HTR-8/SVneo (cell line): ENCODE measurements at places on chromosomes 11 and 22.

DNA sequence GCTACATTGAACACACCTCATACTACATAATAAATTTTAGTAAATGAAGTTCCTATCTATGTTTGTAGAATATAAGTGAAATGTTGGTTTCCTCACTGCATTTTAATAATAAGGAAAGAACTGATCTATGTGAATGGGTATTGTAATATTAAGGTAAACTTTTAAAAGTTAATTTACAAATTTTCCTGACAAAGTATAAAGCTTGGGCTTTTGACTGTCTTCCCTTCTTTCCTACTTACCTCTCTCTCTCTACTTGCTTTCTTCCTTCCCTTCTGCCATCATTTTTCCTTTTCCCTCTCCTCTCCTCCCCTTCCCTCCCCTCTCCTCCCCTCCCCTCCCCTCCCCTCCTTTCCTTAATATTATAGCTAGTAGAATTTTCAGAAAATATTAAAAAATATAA is 798.2 kb downstream of the CNTN5 start:
- DNase-seq = no peak

DNA sequence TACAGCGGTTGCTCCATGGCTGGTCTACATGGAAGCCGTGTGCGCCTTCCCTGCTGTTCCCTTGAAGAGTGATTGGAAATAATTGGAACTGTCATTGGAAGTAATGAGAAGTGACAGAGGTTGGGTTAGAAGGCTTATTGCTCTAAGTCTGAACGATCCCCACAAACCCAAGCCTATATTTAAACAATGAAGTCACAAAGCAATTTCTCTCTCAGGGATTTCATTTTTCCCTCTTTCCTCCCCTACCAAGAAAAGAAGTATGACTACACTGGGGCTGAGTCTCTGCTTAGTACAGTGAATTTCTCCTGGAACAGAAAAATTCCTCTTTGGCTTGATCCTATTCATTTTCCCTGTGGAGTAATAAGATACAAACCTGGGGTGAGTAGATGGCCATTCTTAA is 7.8 kb downstream of the CLMP start:
- no peak for DNase-seq

DNA sequence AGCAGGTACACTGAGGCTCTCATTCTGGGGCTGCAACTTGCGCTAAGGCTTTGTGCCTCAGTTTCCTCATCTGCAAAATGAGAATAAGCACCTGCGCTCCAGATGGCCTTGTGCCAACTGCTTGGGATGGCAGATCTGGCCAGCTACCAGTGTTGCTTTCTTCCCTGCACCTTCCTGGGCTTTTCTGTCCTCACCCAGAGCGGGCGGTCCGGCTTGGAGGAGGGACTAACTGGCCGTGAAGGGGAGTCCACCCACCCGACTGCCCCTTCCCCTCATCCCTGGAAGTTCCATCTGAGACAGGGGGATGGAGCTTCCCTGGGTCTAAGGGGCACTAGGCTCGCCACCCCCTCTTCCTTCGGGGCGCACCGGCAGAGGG is 3.5 kb downstream of the SLC16A8 start:
- DNase-seq = no peak

DNA sequence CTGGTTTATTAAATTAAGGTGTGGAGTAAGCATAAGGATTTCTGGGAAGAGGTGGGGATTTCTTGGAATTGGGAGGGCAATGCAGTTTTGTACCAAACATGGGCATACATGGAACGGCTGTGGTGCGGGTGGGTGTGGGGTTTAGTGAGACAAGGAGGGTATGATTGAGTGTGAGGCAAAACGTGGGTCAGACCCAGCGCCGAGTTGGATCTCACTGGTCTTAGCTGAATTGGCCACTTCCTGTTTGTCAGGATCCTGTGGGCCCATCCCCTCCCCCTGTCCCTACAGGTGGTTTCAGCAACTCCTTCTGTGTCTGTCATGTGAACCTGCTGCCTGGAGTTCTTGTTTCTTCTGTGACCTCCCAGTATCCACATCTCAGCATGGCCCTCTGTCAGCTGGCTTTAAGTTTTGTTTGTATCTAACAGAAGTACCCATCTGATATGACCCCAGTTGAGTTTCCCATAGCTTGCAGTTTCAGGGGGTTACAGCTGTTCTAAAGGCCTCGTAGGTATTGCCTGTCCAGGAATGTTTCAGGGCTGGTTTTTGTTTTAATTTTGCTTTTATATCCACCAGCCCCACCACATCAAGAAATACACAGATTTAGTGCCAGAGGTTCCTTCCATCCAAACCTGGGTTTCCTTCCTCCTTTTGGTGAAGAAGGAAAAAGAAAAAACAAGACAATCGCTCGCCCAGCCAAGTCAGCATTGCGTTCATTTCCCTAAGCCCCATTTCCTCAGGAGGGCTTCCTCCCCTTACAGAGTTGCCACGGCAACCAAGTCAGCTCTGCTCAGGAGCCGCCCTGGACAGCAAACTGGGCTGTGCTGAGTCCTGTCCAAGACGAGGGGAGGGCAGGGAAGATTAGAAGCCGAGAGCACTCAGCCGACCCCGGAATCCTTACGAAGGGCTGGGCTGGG is 6.0 kb downstream of the APOL1 start:
- no peak for DNase-seq
